Smooth muscle cell of the pulmonary artery (primary cell): ENCODE measurements at places on chromosomes 4 and X. TPM values are rescaled to one million over a fixed set of nuclear protein-coding genes. Genes with fewer than 3 reads are reported as not detected.

The BMP2K gene
- 40.4 and 41.5 TPM in 2 replicates for total RNA-seq

The SOX3 gene
- not detected in 2 replicates for total RNA-seq

The MAOA gene
- total RNA-seq, result 18.1 and 18.7 TPM in 2 replicates

The GLUD2 gene
- total RNA-seq, result 1.7 and 2.0 TPM in 2 replicates

The MAGED2 gene
- total RNA-seq, result 254 and 324 TPM in 2 replicates

The ZMAT1 gene
- total RNA-seq, result 0.98 and 1.1 TPM in 2 replicates

The FDCSP gene
- not detected in 2 replicates for total RNA-seq

The PRKX gene
- 11.3 and 14.3 TPM in 2 replicates for total RNA-seq

The UGT2B10 gene
- total RNA-seq, result not detected in 2 replicates

The RAB41 gene
- not detected in 2 replicates for total RNA-seq

The ANOS1 gene
- total RNA-seq, result 4.1 and 18.8 TPM in 2 replicates

The NPY1R gene
- 5.5 and 33.2 TPM in 2 replicates for total RNA-seq

The RIPPLY1 gene
- total RNA-seq, result not detected in 2 replicates

The F9 gene
- total RNA-seq, result not detected in 2 replicates

The DRP2 gene
- total RNA-seq, result 1.0 and 1.8 TPM in 2 replicates

The DMD gene
- total RNA-seq, result 25.6 and 33.7 TPM in 2 replicates

The CXCL6 gene
- 19.6 and 184 TPM in 2 replicates for total RNA-seq

The FAM9C gene
- total RNA-seq, result 0.07 TPM in 1 of 2 replicates, not detected in the other

The CRMP1 gene
- under 0.01 TPM in 1 of 2 replicates, not detected in the other for total RNA-seq
